ELF-1 (cell line): ENCODE measurements at places on chromosomes 16 and 17.

GRCh38 chr16:89842471-89843408, 14.5 kb downstream of the SPIRE2 start:
- no peak for DNase-seq

- no peak for DNase-seq
Observed at GRCh38 chr16:9338068-9338467, 246.6 kb downstream of the HAPSTR1 start.

- no peak for DNase-seq
Observed at GRCh38 chr17:50841277-50841948, 6.0 kb downstream of the WFIKKN2 start.

DNA sequence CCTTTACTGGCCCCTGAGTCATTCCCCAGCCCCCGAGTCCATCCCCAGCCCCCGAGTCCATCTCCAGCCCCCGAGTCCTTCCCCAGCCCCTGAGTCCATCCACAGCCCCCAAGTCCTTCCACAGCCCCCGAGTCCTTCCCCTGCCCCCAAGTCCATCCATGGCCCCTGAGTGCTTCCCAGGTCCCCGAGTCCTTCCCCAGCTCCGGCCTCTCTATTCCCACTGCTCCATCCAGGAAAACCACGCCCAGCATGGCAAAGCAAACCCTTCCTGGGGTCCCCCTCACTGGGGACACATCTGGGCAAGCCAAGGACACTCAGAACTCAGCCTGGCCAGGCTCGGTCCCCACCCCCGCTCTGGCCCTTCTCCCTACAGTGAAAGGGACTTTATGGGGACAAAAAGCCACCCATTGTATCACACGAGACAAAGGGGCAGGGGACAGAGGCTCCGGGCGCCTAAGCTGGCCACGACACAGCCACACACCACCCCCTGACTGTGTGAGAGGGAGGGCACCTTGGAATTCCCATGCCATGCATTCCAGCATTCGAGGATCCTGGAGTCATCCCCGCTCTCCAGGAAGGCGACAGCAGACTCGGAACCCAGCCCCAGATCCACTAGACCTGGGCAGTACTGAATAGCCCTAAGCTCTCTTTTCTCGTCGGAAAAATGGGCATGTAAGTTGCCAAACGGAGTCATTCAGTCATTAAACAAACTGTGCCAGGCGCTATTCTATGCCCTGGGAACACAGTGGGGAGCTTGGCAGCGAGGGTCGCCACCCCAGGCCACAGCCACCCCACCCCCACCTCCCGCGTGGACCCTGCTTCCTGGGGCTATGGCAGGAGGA, 14.0 kb downstream of the PLLP start:
- DNase-seq = peak; percentile 32

DNA sequence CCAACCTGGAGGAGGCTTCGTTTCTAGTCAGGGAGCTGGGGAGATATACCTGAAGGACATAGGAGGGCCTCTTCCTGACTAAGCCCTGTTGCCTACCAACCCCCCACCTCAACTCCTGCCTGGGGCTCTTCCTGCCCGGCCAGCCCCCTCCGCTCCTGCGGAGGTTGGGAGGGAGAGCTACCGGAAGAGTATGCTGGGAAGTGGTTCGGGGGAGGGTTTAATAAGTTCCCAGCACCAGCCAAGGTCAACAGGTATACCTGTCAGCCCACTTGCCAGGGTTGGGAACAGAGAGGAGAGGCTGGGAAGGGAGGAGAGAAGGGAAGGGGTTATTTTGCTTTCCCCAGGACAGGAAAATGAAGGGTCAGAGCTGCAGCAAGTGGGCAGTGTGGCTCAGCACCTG, 4.7 kb downstream of the PPP1R1B start:
- DNase-seq = peak; percentile 80

GRCh38 chr16:66364959-66365306, 1.6 kb upstream of the CDH5 start:
- no peak for DNase-seq

DNA sequence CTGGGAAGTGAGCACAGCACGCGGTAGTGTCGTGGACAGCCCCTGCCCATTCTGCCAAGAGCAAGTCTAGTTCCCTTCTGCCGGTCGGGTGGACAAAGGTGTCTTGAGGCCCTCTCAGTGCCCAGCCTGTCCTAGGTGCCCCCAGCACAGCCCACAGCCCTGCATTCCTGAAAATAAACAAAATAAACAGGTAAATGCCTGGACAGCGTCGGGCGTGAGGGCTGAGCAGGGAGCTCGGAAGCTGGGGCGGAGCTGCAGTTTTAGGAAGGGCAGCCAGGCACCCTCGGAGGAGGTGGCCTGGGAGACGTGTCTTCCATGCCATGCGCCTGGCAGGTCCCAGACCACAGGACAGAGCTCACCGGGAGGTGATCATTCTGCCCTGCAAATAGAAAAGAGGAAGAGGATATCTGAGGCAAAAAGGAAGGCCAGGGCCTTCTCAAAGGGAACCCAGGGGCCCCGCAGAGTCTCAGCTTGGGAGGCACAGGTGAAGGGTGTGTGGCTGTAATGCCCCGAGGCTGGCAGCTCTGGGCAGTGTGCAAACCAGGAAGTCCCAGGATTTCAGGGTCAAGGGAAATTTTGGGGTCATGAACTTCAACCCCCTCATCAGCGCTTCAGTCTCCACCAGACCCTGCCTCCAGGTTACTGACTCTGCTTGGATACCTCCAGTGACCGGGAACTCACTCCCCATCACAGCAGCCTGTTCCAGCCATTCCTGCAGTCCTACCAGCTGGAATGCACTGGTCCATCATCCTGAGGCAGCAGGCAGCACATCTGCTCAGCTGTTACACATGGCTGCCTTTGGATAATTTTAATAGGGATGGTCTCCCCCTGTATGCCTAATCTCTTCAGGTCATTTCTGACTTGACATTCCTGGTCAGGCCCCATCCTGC, 1.7 kb downstream of the ZNF469 start:
- DNase-seq = no peak

GRCh38 chr17:67441052-67441895, 64.2 kb downstream of the PITPNC1 start:
- no peak for DNase-seq

- no peak for DNase-seq
Observed at GRCh38 chr16:54268766-54269165, 17.8 kb downstream of the IRX3 start.

DNA sequence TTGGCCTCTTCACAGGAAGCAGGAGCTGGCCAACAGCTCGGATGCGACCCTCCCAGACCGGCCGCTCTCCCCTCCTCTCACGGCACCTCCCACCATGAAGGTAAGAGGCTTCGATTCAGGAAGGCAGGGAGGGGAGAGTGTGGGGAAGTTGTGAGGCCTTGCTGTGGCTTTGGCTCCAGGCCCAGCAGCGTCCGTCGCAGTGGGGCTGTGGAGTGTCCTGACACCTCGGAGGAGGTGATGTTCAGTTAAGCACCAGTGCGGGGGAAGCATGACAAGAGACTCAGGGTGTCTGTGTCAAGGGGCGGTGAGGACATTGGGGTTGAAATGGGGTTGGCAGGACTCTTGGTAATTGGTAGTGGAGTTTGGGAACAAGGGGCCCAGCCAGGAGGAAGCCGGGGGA, 109.0 kb downstream of the RAP1GAP2 start:
- no peak for DNase-seq

DNA sequence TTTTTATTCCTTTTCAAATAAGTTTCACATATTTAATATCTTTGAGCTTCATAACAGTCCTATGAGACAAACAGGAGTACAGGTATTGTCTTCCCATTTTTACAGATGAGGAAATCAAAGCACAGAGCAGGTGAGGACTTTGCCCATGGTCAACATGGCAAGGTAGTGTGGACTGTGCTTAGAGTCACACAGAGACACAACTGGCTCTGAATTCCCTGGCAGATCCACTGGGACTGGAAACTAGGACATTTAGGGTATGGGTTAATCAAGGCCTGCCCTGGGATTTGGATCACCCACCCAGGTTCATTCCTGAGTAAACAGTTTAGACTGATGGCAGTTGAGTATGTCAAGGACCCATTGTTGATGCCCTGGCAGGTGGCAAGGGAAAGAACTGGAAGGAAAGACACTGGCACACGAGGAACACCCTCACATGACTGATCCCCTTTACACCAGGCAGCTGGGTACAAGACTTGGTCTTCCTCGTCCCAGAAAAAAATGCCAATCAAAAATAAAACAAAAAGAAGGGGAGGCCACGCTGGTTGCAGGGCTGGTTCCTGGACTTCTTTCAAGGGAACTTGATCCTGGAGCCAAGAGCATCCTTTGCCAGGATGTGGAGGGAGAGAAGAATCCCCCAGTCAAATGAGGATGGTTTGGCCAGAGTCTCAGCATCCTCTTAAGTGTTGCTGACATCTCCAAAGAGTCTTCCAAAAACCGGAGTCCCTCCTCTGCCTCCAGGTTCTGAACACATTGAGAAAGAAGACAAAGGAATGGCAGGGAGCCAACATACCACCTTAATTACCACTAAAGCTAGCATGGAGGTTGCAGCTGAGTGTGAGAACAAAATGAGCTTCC, 34.9 kb downstream of the CHD9 start:
- DNase-seq = peak; percentile 63

DNA sequence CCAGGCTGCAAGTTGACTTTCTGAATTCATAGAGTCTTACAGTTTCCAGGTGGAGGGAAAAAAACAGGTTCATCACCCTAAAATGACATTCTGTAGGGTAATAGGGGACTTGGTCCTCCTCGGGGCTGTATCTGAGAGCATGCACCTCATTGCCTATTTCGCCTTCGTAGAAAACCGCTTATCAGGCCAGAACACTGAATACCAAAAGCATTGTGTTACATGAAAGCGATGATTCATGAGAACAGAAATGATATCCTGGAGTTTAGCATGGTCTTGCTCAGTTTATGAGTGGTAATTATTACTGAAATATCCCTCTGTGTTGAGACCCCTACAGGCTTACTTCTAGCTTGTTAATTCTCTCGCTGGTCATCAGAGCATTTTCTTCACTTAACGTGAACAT, 61.4 kb upstream of the ARHGAP44 start:
- DNase-seq = no peak

- DNase-seq = no peak
Observed at GRCh38 chr16:70540994-70541393, 17.4 kb downstream of the SF3B3 start.

DNA sequence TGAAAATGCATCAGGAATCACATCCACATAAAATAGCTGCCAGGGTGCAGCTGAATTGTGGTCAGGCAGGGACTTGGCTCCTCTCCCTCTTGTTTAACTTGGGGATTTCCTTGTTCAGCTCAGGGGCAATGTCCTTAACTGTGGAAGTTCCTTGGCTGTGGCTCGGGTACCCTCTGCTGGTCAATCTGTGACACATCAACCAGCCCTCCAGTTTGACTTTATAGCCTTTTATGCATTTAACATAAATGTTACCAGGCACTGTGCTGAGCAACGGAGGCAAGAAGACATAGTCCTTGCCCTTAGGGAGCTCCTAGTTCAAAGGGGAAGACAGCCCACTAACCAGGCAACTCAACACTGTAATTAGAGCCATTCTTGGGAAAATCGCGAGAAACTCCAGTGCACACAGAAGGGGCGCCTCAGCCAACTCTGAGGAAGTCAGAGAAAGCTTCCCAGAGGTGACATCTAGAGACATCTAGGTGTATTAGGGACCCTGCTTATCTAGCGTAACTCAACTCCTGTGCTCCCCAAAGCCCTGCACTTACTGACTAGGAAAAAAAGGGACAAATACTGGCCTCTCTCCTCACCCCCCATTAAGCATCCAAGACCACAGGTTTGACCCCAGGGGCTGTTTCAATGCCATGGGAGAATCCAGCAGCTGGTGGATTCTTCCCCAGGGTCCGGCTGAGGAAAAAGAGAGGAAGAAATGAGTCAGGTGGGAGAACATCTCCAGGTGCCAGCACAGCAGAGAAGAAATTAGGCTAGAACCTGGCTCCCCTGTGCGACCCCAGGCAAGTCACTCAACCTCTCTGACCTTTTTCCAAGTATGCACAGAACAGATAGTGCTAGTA, 17.3 kb upstream of the EEF2K start:
- peak; percentile 82 for DNase-seq

GRCh38 chr16:58678716-58679115, 5.9 kb downstream of the SLC38A7 start:
- no peak for DNase-seq

DNA sequence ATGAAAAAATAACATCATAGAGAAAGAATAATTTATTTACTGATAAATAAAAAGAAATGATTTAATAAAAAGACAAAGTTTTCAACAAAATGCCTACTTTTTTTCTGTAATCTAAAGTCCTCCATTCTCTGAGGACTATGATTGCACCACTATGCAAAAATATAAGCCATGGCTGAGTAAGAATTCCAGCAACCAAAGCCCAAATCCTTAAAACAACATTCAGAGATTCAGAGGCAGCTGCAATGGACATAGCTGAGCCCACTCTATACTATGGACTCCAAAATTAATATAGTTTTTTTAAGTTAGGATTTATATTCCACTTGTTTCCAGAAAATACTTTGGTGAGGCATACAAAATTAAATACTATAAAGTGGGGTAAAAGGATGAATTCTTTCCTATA, 169.5 kb upstream of the C17orf78 start:
- DNase-seq = no peak

DNA sequence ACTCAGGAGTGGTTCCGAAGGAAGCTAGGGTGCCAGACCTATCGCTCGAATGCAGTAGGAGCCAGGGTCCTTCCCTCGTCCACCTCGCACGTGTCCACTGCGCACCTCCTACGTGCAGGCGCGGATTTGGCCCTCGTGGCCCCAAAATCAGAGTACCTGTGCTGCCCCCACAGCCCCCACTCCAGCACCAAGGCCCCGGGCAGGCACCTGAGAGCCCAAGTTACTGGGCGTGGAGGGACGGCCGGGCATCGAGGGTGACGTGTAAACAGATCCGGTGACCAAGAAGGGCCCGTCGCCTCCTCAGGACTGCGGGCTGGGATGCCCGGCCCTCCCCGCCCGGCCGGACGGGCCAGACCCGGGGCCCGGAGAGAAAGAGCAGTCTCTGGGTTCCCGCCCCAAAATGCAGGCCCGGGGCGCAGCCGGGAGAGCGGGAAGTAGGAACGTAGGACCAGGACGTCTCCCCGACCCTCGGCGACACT, 492 bp downstream of the SLC25A39 start:
- DNase-seq = no peak

DNA sequence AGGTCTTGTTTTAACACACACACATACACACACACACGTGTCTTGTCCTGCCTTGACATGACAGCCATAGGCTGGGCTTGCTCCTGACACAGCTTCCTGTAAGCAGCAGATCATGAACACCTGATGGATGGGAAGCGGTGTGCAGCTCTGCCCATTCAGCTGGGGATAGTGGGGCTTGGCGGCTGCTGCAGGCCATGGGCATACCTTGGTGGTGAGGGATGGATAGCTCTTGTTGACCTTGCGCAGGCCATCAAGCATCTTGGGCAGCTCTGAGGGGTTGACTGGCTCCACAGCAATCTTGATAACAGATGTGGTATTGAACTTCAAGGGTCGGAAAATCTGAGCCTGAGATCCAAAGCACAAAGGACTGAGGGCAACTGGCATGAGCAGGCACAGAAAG, 12.0 kb downstream of the HIGD1B start:
- DNase-seq = no peak

DNA sequence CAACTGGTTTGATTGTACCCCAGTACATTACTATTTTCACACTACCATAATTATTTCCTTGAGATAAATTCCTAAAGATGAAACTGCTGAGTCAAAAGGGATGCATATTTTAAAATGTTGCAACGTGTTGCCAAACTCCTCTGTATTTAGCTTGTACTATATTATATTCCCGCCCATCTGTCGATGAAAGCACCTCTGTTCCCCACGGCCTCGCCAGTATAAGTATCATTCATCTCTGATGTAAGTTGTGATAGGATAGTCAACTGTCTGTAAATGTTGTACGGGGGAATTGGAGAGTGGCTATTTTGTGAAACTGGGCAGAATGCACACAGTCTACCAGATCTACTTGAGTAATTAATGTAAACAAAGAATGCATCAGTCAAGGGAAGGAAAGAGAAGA, 47.7 kb upstream of the TNRC6A start:
- DNase-seq = no peak
